DND-41 (cell line): ENCODE measurements at places on chromosomes 4 and X.

DNA sequence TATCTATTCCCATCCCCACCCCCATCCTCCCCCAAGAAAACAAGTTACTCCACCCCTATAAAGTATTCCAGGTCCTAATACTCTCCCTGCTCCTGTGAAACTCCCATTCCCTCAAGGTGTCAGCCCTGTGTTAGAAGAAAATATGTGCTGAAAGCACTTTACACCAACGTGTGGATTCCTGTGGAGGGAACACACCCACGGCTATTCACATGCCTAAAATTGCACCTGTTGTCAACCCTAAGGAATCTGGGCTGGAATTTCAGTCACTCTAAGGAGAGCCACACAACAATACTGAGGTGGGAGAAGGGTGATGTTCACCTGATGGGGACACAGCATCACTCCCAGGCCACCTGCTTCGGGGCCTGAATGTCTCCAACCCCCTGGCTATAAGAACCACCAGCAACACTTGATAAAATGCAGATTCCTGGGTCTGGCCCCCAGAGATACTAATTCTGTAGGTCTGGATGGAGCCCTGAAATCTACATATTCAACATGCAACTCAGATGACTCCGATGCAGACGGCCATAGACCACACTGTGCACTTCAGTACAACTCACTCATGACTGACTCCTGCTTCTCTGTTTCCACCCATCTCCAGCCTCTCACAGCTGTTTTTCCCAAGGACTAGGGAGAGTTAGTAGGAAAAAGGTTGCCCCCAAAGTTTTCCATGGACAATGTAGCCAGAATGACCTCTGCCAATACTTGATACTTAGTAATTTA, 15.8 kb downstream of the SCD5 start:
- no peak overlapping the region for H3K27ac ChIP-seq
- DNase-seq, result no peak
- no peaks in the 10 kb centered on the region for H3K27me3 ChIP-seq
- no peak overlapping the region for H3K4me3 ChIP-seq
- 0 out of 2 replicates have a peak, but pooled peaks cover 5% of the 10 kb centered on the region for H3K4me1 ChIP-seq
- peaks cover 9% of the 10 kb centered on the region; the same call in 1 of the 2 replicates for H3K36me3 ChIP-seq

DNA sequence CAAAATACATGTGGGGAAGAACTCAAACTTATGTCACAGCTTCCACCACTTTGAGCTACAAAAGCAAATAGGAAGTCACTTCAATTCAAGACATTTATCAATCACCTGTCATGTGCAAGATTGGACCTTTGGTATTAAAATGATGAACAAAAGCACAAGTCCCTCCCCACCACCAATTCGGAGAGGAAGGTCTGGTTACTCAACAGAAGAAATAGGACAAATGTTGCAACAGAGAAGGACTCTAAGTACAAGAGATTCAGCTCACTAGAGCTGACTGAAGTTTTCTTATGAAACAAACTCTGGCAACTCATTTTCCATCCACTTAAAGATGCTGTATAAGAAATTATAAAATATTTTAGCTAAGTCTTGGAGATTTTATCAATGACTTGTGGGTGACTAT, 16.0 kb upstream of the MMRN1 start:
- DNase-seq, result no peak
- no peaks in the 10 kb centered on the region for H3K36me3 ChIP-seq
- no peaks in the 10 kb centered on the region for H3K27me3 ChIP-seq
- H3K4me3 ChIP-seq, result no peak overlapping the region

DNA sequence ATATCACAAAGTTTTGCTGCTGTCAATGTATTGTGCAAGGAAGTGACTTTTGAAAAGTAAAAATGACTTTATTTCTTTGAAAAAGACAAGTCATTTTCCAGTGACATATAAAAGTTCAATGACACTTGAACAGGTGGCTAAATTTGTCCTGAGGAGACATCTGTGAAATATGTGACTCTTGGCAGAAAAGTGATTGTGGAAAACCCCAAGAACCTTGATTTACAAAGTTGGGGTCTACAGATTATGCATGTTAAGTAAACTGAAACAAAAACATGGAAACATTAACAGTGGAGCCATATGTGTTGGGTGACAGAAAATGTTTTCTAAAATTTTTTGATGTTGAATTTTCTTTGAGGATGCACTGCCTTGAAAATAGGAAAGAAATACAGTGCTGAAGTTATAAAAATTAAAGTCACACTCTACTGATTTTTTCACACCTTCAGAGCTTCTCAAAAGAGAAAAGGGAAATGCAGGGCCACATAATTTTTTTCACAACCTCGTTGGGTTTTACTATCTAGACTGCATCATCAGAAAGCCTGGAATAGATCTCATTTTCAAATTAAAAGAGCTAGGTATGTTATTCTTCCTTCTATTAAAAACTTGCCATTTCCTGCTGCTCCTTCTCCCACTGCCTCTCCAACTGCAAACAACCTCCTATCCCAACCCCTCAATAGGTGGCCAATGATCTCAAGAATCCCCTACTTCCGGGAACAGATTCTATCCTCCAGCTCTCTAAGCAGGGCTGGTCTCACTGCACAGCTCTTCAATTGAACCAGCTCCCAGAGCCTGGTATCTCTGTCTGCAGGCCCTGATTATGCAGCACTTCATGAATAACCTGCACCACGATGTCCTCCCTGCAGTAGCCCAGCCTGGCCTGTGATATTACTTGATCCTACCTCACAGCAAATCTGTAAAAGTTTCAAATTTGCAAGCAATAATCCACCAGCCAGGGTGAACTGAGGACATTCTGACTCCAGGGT, 570.8 kb upstream of the CPEB2 start:
- no peak overlapping the region for H3K27ac ChIP-seq
- no peak for DNase-seq
- H3K27me3 ChIP-seq, result no peaks in the 10 kb centered on the region
- H3K4me3 ChIP-seq, result no peak overlapping the region
- H3K4me1 ChIP-seq, result no peaks in the 10 kb centered on the region
- no peaks in the 10 kb centered on the region for H3K36me3 ChIP-seq

- no peak overlapping the region for H3K27ac ChIP-seq
- no peaks in the 10 kb centered on the region for H3K4me1 ChIP-seq
These were observed 151.5 kb downstream of the PTTG2 start for GRCh38 chr4:38111717-38112116.

GRCh38 chrX:333611-334311, 15.2 kb upstream of the GTPBP6 start:
- H3K4me1 ChIP-seq, result no peaks in the 10 kb centered on the region
- no peak for DNase-seq
- H3K27me3 ChIP-seq, result no peaks in the 10 kb centered on the region
- peaks cover 52% of the 10 kb centered on the region for H3K36me3 ChIP-seq
- no peak overlapping the region for H3K27ac ChIP-seq

DNA sequence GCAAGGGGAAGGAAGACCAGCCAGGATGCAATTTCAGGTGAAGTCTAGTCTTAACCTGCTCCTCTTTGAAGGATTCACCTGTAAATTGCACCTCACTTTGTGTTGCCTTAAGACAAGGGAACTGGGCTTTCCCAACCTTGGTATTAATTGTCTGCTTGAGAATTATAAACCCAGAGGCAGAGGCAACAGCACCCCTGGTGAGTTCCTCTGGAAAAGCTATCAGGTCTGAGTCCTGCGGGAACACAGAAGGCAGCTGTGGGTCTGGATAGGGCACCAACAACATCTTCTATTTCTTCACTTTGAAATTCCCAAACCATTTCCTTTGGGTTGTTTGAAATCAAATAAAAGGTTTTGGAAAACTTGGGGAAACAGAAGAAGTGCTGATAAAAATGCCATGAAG, 109.2 kb upstream of the NPY2R start:
- H3K4me1 ChIP-seq, result no peaks in the 10 kb centered on the region
- H3K4me3 ChIP-seq, result no peak overlapping the region
- H3K36me3 ChIP-seq, result no peaks in the 10 kb centered on the region
- no peak for DNase-seq
- no peak overlapping the region for H3K27ac ChIP-seq

GRCh38 chrX:27918799-27919198, 62.5 kb downstream of the DCAF8L1 start:
- DNase-seq, result no peak
- no peak overlapping the region for H3K4me3 ChIP-seq
- H3K36me3 ChIP-seq, result no peaks in the 10 kb centered on the region
- no peak overlapping the region for H3K27ac ChIP-seq
- no peaks in the 10 kb centered on the region for H3K27me3 ChIP-seq

- no peaks in the 10 kb centered on the region for H3K4me1 ChIP-seq
- H3K36me3 ChIP-seq, result no peaks in the 10 kb centered on the region
- H3K27ac ChIP-seq, result no peak overlapping the region
- no peak for DNase-seq
These were observed 112.8 kb upstream of the PITX2 start for GRCh38 chr4:110735686-110736085.
